Glutamatergic neuron (in vitro differentiated cells): ENCODE measurements at places on chromosomes 16 and 17. TPM values are rescaled to one million over a fixed set of nuclear protein-coding genes. Genes with fewer than 3 reads are reported as not detected.
A peak's percentile ranks its signal among the peaks of the same experiment; 100 is the strongest.

DNA sequence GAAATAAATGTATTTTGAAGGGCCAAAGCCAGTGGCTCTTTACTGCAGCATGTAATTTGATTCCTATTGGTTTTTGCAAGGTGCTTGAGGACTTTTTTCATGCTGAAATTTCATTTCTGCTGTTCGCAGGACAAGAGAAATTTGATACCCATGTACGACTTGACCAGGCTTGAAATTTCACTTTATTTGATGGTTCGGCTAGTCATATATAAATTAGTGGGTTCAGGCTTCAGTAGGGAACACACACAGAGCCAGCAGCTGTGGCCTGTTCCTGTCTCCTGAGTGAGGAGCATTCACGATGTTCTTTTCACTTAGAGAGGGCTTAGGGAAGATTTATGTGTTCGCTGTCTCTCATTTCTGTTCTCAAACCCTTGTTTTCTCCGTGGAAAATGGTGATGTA is 258.4 kb upstream of the CACNG5 start:
- DNase-seq: no peak

GRCh38 chr17:15287538-15288267 is 22.6 kb upstream of the PMP22 start:
- DNase-seq: no peak

PRSS33 gene
- 0.39 TPM for total RNA-seq

HCRT gene
- total RNA-seq: not detected

DNA sequence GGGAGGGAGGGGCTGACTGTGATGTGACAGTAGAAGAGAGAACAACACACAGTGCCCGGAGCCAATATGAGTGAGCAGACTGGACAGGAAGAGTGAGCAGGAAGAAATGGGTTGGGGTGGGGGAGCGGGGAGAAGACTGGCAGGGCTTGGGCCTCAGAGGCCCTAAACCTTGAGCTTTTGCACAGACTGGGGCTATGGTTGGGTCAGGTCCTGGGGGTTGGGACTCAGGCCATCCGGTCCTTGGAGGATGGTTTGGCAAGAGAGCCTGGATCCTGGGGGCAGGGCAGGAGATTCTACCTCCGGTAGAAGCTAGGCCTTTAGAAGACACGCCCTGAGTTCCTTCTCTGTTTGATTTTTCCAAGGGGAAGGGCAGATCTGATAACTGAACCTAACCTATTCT is 1.1 kb downstream of the CAMTA2 start:
- no peak for DNase-seq

GRCh38 chr16:47732523-47733111 is 271.5 kb downstream of the PHKB start:
- no peak for DNase-seq

- no peak for DNase-seq
These were observed 687 bp downstream of the SAP30BP start for GRCh38 chr17:75667825-75668224.

DNA sequence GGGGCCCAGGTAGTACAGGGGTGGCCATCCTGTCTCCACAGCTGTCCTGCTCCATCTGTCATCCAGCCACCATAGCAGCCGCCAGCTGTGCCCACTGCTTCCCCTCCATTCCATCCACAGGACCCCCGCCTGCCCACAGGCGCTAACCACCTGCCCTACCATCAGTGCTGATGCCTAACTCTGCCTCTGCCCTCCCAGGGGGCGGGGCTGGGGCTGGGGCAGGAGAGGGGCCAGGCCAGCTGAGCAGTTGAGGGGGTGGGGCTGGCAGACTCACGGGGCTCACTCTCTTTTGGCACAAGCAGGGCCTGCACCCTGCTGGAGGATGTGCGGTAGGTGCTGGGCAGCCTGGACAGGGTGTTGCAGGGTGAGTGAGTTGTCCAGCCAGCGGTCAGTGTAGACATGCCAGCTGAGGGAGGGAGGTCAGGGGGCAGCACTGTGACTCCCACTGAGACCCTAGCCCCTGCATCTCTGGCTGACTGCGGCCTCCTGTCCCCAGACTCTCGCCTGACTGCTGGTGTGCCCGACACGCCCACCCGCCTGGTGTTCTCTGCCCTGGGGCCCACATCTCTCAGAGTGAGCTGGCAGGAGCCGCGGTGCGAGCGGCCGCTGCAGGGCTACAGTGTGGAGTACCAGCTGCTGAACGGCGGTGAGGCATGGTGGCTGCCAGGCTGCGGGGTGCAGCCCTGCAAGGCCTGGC is 9.6 kb downstream of the GALK1 start:
- peak; percentile 59 for DNase-seq

GRCh38 chr17:29090750-29091605 is 48.0 kb downstream of the PIPOX start:
- DNase-seq: no peak

GRCh38 chr16:58409316-58409973 is 17.2 kb downstream of the GINS3 start:
- DNase-seq: no peak

IRX5 gene
- 4.7 TPM for total RNA-seq

DNA sequence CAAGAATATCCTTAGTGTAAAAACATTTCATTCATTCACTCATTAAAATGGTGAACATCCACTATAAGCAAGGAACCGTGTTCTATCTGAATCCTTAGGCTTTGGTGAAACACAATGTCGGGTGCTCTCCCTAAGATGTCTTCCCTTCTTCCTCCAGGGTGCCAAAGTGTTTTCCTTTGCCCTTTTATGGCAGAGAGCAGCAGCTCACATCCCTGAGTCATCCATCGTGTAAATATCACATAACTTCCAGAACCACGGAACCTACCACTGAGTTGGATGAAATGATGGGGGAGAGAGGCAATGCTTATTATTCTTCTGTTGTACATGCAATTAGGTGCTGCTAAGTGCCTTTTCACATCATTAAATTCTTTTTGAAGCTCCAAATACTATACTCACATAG is 50.2 kb downstream of the DNAH3 start:
- DNase-seq: no peak

DNA sequence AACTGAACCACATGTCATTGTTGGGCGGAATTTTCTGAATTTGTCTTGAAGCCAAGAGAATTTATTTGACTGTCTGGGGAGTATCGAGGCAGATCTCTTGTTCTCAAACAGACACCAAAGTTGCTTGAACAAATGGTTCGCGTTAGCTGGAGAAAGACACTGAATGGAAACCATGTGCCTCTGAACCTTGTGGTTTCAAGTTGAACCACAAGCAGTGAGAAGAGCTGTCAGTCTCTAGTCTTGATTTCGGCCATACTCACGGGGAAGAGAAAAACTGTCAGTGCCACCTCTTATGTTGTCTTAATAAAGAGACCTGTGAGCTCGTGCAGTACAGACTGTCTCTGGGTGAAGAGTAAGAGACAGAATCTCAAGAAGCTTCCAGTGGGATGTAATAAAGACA is 886.5 kb upstream of the SOX9 start:
- no peak for DNase-seq
